ENCODE measurements at places on chromosomes 11 and 22. TPM values are rescaled to one million over a fixed set of nuclear protein-coding genes. Genes with fewer than 3 reads are reported as not detected.
A peak's percentile ranks its signal among the peaks of the same experiment; 100 is the strongest.

CERK gene
- total RNA-seq: 45.4 TPM

GUCD1 gene
- total RNA-seq: 125 TPM

SCN2B gene
- total RNA-seq: not detected

SUSD2 gene
- not detected for total RNA-seq

APOBEC3B gene
- total RNA-seq: 2.3 TPM

PEX26 gene
- 32.2 TPM for total RNA-seq

GRCh38 chr11:79417069-79417920 is 23.5 kb downstream of the TENM4 start:
- peak; percentile 28 for DNase-seq
- H3K27me3 ChIP-seq: no peaks in the 10 kb centered on the region

DNA sequence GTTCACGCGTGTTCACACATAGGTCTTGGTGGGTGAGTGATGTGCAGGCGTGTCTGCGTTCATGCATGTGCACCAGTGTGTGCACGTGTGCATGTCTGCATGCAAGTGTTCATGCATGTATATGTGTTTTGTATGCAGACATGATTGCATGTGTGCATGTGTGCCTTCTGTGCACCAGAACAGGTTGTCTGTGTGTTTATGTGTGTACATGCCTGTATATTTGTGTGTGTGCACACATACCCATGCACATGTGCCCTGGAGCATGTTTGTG is 4.9 kb downstream of the ZDHHC8 start:
- no peaks in the 10 kb centered on the region for H3K27me3 ChIP-seq
- H3K4me3 ChIP-seq: no peak overlapping the region
- no peak for DNase-seq
- no peak overlapping the region for H3K27ac ChIP-seq

DNA sequence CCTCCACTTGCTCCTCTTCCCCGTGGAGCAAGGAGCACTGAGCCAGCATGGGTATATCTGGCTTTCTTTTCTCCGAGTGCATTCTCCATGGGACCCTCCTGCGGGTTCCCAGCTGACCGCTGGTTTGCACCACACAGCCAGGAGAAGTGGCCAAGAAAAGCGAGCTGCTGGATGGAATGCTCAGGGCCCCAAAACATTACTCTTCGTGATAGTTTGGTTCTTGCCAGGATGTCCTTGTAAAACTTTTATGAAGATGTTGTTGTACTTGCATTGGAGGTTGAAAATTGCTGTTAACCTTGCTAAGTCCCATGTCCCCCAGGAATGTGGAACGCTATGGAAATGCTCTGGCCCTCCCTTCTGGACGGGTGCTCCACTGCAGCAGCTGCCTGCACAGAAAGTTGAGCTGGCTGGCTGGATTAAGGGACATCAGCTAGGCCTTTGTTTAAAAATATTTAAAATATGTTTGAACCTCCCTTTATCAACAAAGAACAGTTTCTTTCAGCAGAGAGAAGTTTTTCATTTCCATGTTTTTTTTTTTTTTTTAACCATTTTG is 68.7 kb downstream of the ZNRF3 start:
- H3K4me1 ChIP-seq: peaks cover 11% of the 10 kb centered on the region
- no peak overlapping the region for H3K4me3 ChIP-seq
- no peaks in the 10 kb centered on the region for H3K27me3 ChIP-seq

- H3K4me1 ChIP-seq: no peaks in the 10 kb centered on the region
- no peak for DNase-seq
- H3K27ac ChIP-seq: no peak overlapping the region
- no peaks in the 10 kb centered on the region for H3K27me3 ChIP-seq
- H3K36me3 ChIP-seq: no peaks in the 10 kb centered on the region
- H3K4me3 ChIP-seq: no peak overlapping the region
Measured at GRCh38 chr11:1841511-1842148, 2.8 kb downstream of the TNNI2 start.

DNA sequence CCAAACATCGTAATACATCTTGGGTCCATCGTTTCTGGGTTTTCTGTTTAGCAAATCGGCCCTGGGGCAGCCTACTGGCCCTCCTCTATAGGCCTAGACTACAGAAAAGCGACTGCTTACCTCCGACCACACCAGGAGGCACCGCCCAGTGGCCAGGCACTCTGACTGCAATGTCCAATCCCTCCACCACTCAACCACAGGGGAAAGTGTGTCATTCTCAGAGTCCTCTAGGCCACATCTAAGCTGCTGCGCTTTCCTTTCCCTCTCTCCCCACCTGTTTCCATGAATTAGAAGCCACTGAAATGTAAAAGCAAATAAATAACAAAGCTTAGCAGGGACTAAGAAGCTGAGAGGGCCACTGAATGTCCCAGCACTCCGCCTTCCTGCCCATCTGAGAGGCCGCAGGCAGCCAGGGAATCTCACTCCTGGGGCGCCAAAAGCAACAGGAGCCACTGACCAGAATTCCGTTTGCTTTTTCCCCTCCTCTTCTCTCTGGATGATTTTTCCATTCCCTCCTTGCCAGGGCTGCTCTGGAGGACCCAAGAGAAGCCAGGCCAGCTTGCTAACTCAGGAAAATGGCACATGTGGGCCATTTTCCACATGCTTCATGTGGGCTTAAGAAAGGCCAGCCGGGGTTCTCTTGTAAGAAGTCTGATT is 50.1 kb upstream of the FLI1 start:
- H3K27me3 ChIP-seq: no peaks in the 10 kb centered on the region
- H3K4me1 ChIP-seq: no peaks in the 10 kb centered on the region
- no peak for DNase-seq
- H3K27ac ChIP-seq: no peak overlapping the region
- no peak overlapping the region for H3K4me3 ChIP-seq

GRCh38 chr11:12932485-12932884 is 76.6 kb upstream of the RASSF10 start:
- no peak for DNase-seq
- H3K4me1 ChIP-seq: peaks cover 13% of the 10 kb centered on the region
- peaks cover 39% of the 10 kb centered on the region for H3K36me3 ChIP-seq
- H3K27ac ChIP-seq: no peak overlapping the region
- no peaks in the 10 kb centered on the region for H3K27me3 ChIP-seq

DNA sequence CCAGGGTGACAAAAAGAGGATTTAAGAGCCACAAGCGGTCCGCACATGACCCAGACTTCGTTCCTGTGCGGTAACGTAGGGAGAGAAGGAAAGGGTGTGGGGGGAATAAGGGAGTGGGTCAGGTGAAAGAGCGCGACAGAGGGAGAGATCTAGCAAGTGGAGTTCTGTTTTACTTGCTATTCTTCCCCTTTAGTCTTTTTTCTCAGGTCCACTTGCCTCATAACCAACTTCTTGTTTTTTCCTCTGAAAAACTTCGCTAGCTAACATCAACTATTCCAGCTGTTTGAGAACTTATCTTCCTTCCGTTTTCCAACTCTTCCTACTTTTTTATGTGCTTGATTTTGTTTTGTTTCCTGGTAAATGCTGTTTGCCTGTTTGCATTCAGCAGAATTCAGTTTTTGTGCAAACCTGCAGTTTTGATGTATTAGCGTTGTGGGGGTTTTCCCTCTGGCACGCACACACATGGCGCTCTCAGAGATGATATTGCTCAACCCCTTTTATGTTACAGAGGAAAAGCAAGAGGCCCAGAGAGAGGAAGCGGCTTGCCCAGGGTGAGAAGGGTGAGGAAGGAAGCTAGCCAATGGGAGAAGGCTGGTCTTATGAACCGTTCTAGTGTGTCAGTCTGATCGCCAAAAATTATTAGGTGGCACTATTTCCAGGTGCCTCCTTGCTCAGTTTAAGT is 592 bp upstream of the CTSC start:
- no peaks in the 10 kb centered on the region for H3K27me3 ChIP-seq
- 0 out of 2 replicates have a peak, but pooled peaks cover 4% of the 10 kb centered on the region for H3K36me3 ChIP-seq
- H3K4me3 ChIP-seq: peak overlapping the region; percentile 94
- peak; percentile 78 for DNase-seq

GRCh38 chr11:32334822-32335221 is 100.5 kb downstream of the WT1 start:
- no peaks in the 10 kb centered on the region for H3K36me3 ChIP-seq
- no peak overlapping the region for H3K4me3 ChIP-seq

GRCh38 chr22:45868571-45869339 is 108.2 kb downstream of the WNT7B start:
- no peak overlapping the region for H3K27ac ChIP-seq
- H3K4me3 ChIP-seq: no peak overlapping the region
- no peak for DNase-seq
- H3K36me3 ChIP-seq: no peaks in the 10 kb centered on the region
- no peaks in the 10 kb centered on the region for H3K4me1 ChIP-seq

DNA sequence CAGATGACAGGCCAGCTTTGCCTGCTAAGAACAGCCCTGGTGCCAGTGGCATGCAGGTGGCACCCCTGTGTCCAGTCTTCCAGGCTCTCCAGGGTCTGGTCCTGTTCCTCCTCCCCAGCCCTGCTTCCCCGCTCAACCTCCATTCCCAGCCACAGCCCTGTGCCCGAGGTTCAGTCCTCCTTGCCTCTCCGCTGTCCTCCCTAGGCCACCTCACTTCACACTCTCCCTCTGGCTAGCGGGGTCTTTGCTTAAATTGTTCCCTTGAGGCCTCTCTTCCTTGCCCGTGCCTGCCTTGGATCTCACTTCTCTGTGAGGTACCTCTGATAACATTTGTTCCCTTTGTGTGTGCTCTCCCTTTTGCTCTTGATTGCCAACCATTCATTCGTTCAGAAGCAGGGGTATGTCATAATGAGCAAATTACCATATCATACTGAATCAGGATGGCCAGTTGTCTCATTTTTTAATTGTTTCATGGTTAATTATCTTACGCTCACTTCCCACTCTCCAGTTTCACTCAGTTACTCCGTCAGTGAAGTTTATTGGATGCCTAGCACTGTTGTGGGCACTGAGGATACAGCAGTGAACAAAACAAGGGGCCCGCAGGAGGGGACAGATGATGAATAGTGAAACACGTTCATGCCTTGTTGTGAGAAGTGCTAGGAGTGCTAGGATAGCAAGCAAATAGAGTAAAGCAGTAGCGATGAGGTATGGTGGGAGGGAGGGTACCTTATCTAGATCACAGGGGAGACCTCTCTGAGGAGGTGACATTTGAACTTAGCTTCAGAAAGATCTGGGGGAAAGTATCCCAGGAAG is 7.4 kb downstream of the BMAL1 start:
- DNase-seq: no peak
- peaks cover 23% of the 10 kb centered on the region for H3K4me1 ChIP-seq
- H3K27ac ChIP-seq: no peak overlapping the region
- no peaks in the 10 kb centered on the region for H3K36me3 ChIP-seq
- no peaks in the 10 kb centered on the region for H3K27me3 ChIP-seq
